ENCODE measurements at places on chromosomes 12 and 14. TPM values are rescaled to one million over a fixed set of nuclear protein-coding genes. Genes with fewer than 3 reads are reported as not detected.

Gene CYP27B1
- 0.26 TPM for polyA plus RNA-seq

DNA sequence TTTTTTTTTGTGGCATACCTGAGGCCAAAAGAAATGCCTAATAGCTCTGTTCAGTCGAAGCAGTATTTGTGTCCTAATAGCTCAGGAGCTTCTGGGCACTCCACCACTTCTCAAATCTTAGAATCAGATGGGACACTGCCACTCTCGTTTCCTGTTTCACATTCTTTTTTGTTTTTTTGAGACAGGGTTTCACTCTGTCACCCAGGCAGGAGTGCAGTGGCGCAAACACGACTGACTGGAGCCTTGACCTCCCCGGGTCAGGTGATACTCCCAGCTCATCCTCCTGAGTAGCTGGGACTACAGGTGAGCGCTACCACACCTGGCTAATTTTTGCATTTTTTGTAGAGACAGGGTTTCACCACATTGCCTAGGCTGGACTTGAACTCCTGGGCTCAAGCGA lies 52.7 kb downstream of the SPPL3 start:
- DNase-seq: no peak

Gene ZNF605
- 6.4 TPM for polyA plus RNA-seq

Gene CNTN1
- 0.35 TPM for polyA plus RNA-seq

- DNase-seq: no peak
These were observed 45.5 kb downstream of the ZNF664 start for GRCh38 chr12:124018539-124018938.

Gene PFDN5
- 1,007 TPM for polyA plus RNA-seq

Data from fibroblast of lung (primary cell).